Thymus (tissue), 14 donors: ENCODE measurements at places on chromosomes 4 and X. TPM values are rescaled to one million over a fixed set of nuclear protein-coding genes. Genes with fewer than 3 reads are reported as not detected.

The BEX2 gene
- 26.1 TPM for total RNA-seq

The PLP1 gene
- total RNA-seq: 9.6 TPM

The TMEM271 gene
- total RNA-seq: 0.05 TPM

The HHIP gene
- total RNA-seq: 6.9 TPM

The FAM53A gene
- 1.0 TPM for total RNA-seq

The CPEB2 gene
- 4.0 TPM for total RNA-seq

The SPANXN4 gene
- total RNA-seq: not detected

The MCF2 gene
- 0.33 TPM for total RNA-seq

The ADAMTS3 gene
- 1.8 TPM for total RNA-seq

The SLC10A7 gene
- 10.7 TPM for total RNA-seq

The SPANXA1 gene
- total RNA-seq: 0.09 TPM

The GAGE13 gene
- total RNA-seq: not detected

The XAGE1A gene
- not detected for total RNA-seq

The CITED1 gene
- 0.52 TPM for total RNA-seq

The F9 gene
- total RNA-seq: not detected

The CXCL10 gene
- 50.4 TPM for total RNA-seq

The ZAR1 gene
- not detected for total RNA-seq

The ADGRG4 gene
- total RNA-seq: under 0.01 TPM

The HEPH gene
- total RNA-seq: 2.4 TPM
